ENCODE measurements at places on chromosomes 16 and 17. TPM values are rescaled to one million over a fixed set of nuclear protein-coding genes. Genes with fewer than 3 reads are reported as not detected.
A peak's percentile ranks its signal among the peaks of the same experiment; 100 is the strongest.

- DNase-seq, result no peak
Observed at GRCh38 chr17:60161598-60162330, 12.0 kb downstream of the CA4 start.

DNA sequence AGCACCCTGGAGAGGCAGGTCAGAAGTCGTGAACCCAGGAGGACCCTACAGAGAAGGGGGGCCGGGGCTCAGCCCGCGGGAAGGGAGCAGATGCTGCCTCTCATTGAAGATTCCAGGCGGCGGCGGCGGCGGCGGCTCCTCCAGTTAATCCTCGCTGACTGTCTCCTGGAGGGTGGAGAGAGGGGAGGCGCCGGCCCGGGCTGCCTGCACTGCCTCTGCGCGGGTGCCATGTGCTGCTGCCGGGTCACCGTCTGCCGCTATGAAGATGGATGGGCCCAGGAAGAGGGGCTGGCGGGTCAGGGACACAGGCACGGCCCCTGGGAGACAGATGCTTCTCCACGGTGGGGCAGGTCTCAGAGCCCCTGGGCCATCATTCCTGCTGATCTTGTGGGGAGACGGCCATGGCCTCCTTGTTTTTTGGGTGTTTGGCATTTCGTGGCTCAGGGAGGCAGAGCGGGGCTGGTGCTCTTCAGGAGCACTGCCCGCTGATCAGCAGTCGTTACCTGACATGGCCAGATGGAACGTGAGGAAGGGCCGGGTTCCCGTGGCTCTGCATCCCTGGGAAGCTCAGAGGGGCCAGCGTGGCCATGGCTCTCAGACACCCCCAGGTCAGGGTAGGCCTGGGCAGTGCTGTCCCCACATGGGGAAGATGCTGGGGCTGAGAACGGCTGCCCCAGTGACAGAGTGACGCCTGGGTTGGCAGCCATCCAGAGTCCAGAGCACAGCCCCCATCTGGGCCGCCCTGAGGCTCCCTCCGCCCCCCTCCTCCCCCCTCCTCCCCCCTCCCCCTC lies 36.1 kb downstream of the GINS2 start:
- DNase-seq, result peak; percentile 81

DNA sequence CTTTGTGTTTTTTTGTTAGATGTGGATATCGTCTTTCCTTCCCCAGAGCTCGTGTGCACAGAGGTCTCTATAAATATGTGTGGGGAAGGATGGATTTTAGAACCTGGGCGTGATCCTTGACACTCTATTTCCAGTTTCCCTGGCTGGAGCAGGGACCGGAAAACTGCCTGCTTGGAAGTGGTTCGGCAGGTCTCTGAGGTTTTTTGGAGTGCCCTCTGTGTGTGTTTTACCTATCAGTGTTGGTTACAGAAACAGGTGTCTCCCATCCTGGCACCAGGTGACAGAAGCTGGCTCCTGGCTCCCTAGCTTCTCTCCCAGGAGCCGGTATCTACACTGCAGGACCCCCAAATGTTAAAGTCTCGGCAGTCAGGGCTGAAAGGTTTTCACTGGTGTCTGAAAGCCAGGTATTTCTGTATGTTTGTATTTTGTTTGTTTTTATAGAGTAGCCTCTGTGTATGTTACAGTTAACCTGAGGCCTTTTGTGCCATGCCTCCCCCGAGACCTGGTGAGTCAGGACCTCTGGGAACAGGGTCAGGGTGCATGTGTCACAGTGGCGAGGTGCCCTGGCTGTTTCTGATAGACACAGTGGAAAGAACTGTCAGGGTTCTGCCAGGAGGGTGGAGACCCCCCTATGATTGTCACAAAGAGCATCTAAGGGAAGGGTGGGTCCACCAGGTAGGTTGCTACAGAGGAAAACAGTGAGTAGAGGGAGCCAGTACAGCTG lies 31.3 kb downstream of the ZC3H18 start:
- DNase-seq, result no peak

DNA sequence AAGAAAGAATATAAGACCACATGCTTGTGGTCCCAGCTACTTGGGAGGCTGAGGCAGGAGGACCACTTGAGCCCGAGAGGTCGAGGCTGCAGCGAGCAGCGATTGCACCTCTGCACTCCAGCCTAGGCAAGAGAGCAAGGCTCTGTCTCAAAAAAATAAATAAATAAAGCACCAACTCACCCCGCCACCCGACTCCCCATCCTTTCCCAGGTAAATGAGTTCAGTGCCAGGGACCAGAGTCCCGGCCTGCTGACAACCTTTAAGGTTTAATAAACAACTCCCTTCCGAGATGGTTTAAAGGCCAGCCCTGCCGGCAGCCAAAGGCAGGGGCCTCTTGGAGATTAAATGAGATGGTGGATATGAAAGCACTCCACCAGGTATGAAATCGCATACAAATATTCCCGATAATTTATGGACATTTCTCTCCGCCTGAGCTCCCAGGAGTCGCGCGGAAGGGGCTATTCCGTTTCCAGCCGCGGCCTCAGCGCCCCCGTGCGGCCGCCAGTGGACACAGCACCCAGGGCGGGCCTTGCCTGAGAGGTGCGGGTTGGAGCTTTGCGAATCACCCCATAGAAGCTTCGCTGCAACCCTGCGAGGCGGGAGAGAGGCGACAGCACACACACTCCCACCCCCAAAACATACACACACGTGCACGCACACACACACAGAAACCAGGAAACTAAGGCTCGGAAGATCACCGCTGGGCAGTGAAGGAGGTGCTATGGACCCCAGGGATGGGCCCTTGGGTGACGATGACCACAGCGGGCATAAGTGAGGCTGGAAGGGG lies 4.0 kb upstream of the RPL38 start:
- peak; percentile 47 for DNase-seq

- no peak for DNase-seq
Observed at GRCh38 chr17:57697891-57698711, 47.0 kb downstream of the CCDC182 start.

DNA sequence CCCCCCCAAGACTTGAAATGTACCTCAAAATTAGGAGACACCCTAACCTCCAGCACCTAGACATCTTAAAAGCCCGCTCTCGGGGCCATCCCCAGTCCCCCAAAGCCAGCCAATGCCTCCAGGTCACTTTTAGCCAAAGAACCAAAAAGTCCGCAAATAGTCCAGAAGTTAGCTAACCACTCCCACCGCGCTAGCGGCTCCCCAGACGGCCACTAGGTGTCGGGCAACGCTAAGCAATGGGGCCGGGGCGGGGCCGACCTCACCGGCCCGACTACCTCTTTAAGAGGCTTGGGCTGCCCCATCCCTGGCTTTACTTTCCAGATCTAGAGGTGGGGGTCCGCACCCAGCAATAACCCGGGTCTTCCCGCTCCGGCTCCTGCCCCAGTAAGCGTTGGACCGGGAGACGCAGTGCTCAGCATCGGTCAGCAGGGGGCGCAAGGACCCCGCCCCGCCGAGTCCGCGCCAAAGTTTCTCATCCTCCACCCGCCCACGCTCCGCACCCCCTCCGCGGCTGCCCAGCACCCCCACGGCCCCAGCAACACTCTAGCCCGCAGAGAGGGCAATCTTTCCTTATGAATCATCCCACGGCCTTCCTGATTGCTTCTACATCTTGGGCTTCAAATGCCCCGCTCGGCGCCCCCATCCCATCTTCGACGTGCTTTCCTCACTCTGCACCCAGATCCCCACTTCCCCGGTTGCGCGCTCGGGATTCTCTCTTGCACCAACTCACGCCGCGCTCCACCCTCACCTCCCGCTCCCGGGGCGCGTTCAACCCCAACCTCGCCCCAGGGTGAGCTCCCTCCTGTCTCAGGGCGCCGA lies 765 bp downstream of the COL1A1 start:
- DNase-seq, result peak; percentile 97

ZP2 gene
- total RNA-seq, result 3.4 TPM

RNF112 gene
- total RNA-seq, result 3.3 TPM

PGP gene
- total RNA-seq, result 6.6 TPM
